ENCODE measurements at places on chromosomes 2 and 18. TPM values are rescaled to one million over a fixed set of nuclear protein-coding genes. Genes with fewer than 3 reads are reported as not detected.

The HOXD8 gene
- not detected for polyA plus RNA-seq

The PROKR1 gene
- polyA plus RNA-seq = not detected

The REG3A gene
- polyA plus RNA-seq = not detected

The IGFBP5 gene
- not detected for polyA plus RNA-seq

The CSRNP3 gene
- polyA plus RNA-seq = not detected

The GFPT1 gene
- polyA plus RNA-seq = 4.5 TPM

The CCDC121 gene
- polyA plus RNA-seq = 2.9 TPM

The GAREM2 gene
- polyA plus RNA-seq = 3.5 TPM

The IL18RAP gene
- polyA plus RNA-seq = 58.1 TPM

The RAMP1 gene
- polyA plus RNA-seq = 292 TPM

The LRP2 gene
- polyA plus RNA-seq = not detected

The LINC00305 gene
- polyA plus RNA-seq = not detected

The RESP18 gene
- not detected for polyA plus RNA-seq

The PXDN gene
- not detected for polyA plus RNA-seq

The INHBB gene
- polyA plus RNA-seq = not detected

The TOGARAM2 gene
- polyA plus RNA-seq = 9.5 TPM

The CFAP65 gene
- polyA plus RNA-seq = not detected

Data from immature natural killer cell (primary cell).